ENCODE measurements at places on chromosomes 6 and 20.

DNA sequence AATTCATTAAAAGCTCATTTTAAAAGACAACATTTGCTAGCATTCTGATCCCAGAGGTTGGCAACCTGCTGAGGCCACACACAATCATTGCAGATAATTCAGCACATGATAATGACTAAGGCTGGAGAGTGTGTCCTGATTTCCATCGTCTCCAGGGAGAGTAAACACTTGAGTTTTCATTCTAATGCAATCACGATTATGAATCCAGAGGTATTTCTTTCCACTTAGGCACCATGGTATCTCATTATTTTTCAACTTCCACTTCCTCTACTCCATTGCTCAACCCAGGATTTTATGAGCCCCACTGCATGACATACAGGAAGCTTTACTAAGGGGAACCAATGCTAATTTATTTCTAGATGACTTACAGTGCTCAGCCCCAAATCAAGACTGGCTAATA, 273.8 kb upstream of the AGPAT4 start:
- peak; percentile 5 for DNase-seq

DNA sequence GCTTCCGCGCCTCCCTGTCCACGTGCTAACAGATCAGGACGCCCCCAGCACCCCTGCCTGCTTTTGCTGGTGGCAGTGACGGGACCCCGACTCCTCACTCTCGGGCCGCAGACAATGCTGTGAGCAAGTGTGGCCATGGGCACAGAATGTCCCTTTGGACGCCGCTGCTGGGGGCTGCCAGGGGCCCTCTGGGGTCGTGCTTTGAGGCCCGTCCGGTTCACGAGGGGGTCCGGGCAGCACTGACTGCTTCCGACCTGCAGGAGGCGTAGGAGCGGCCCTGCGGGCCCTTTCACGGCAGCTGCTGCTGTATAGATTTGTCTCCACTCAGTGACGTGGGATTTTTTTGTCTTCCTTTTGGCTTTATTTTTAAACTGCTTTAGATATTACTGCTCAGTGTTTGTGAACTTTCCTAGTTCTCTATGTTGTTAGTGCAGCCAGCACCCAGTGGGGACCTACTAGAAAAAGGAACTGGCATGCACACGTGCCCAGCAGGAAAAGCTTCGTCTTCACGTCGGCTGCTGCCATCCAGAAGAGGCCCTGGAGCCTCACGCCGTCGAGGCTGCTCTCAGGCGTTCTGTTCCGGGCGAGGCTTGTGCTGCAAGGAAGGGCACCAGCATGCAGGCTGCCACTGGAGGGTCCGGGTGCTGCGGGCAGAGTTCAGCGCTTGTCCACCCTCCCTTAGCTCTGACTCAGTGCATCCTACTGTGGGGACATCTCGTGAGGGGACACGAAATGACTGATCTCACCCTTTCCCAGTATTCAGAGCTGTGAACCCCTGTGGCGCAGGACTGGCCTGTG, 21.7 kb downstream of the UCKL1 start:
- DNase-seq, result no peak

GRCh38 chr6:159103396-159104162, 58.8 kb upstream of the TAGAP start:
- no peak for DNase-seq

DNA sequence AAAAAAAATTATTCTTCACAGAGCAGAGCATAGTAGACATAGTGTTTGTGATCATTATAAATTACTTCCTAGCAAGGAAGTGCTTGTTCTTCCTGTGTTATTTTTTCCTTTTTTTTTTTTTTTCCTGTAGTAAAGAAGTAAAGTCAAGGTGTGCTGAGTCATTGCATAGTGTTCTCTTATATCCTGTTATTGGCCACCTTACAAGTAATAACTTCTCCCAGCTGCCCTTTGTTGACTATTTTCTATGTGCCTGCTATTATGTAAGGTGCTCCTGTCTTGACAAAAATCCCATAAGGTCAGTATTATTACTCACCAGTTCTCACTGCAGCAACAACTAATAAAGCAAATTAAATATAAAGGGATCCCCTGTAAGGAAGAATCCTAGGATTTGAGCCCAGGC, 195.3 kb downstream of the GJA1 start:
- no peak for DNase-seq

DNA sequence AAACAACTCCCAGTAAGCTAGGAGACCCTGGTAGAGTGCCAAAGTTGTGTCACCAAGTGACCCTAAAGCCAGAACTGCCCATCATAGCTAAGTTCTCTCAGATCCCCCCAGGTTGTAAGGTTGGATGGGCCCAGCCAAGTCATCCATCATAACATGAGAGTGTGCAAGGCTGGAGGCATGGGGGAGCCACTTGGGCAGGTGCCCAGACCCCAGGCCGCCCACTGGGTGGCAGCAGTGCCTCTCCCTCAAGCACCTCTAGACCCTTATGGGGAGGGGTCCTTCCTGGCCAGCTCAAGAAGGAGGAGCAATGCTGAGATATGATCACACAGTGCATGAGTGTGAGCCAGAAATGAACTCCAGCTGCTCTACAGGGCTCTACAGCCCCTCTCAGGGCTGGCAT, 154.5 kb downstream of the MYLK4 start:
- DNase-seq, result no peak

- DNase-seq, result no peak
These were observed 572 bp upstream of the ZDHHC14 start for GRCh38 chr6:157380458-157380778.

GRCh38 chr6:132719736-132720448, 6.0 kb upstream of the VNN1 start:
- DNase-seq, result no peak

- DNase-seq, result no peak
These were observed 22.6 kb downstream of the GNL1 start for GRCh38 chr6:30533460-30534294.

- no peak for DNase-seq
These were observed 317.5 kb upstream of the HSF2 start for GRCh38 chr6:122081921-122082320.

DNA sequence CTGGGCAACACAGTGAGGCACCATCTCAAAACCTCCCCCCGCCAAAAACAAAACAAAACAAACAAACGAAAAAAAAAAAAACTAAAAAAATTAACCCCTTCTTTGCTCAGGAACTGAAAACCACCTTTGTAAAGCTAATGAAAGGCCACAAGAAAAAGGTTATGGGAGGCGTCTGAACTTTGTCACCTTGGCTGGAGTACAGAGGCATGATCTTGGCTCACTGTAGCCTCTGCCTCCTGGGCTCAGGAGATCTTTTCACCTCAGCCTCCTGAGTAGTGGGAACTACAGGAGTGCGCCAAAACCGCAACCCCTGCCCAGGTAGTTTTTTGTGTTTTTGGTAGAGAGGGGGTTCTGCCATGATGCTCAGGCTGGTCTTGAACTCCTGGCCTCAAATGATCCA, 337.9 kb downstream of the TBC1D32 start:
- DNase-seq, result no peak

- DNase-seq, result no peak
These were observed 16.5 kb upstream of the MLIP start for GRCh38 chr6:54094786-54095185.

DNA sequence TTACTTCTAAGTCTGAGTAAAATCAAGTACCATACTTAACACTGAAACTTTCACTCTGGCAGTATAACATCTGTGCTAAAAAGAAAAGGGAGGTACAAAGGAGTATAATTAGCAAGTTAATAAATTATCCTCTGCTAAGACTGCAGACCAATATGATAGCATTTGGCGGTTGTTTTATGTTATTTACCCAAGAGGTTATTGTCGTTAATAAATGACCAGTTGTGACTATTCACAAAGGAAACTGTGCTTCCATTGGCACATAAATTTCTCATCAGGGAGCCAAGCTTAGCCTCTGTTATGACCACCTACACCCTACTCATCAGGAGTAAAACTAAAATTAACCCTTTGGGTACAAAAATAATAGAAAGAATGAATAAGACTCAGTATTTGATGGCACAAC, 86.5 kb downstream of the CRYBG1 start:
- no peak for DNase-seq

GRCh38 chr6:14142063-14142450, 24.5 kb downstream of the CD83 start:
- DNase-seq, result no peak

- no peak for DNase-seq
These were observed 5.4 kb downstream of the VNN2 start for GRCh38 chr6:132752255-132752654.

DNA sequence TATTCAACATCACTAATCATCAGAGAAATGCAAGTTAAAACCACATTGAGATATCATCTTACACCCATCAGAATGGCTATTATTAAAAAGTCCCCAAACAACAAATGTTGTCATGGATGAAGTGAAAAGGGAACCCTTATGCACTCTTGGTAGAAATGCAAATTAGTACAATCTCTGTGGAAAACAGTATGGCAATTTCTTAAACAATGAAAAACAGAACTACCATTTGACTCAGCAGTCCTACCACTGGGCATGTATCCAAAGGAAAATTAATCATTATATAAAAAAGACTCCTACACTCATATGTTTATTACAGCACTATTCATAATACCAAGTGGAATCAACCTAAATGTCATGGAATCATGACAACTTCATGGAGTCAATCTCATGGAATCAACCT, 611.3 kb upstream of the GJE1 start:
- DNase-seq, result no peak

- DNase-seq, result no peak
These were observed 60.9 kb upstream of the MAP7 start for GRCh38 chr6:136611133-136611532.

DNA sequence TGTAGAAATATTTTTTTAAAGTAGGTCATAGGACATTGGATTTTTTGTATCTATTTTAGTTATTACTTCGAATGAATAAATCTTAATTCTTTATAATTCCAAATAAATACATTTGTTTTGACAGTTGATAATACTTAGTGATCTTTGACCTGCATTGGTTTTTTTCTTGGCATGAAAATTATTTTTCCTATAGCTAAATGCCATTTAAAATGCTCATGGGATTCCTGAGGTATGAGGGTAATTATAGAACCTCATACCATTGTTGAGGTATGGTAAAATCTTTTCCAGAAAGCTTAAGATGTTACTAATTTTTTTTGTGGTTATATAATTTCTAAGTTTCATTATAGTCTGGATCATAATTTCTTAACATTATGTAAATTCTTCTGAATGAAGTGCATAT, 8.3 kb downstream of the PM20D2 start:
- DNase-seq, result no peak

- DNase-seq, result peak; percentile 34
These were observed 107.8 kb upstream of the RNF217 start for GRCh38 chr6:124854338-124854922.

GRCh38 chr6:148240461-148240840, 102.2 kb upstream of the SASH1 start:
- DNase-seq, result no peak

- no peak for DNase-seq
These were observed 16.8 kb upstream of the CCN2 start for GRCh38 chr6:131967948-131968347.

DNA sequence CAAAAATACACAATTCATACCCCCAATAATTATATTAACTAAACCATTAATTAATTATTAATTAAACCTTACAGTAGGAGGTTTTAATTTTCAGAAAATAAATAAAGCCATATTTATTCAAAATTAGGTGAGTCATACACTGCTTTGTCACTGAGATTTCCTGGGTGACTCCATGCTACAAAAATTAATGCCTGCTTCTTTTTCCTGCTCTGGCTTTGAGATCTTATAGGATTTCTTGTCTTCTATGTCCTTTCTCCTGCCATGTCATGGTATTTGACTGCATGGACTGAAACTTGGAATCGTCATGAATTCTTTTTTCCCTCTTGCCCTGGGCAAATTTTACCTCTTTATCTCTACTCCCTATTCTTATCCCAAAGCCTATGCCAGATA, 133.2 kb downstream of the PHACTR1 start:
- DNase-seq, result peak; percentile 26

- peak; percentile 93 for DNase-seq
These were observed 20.0 kb upstream of the GSTA3 start for GRCh38 chr6:52929321-52930164.

- no peak for DNase-seq
These were observed 113.3 kb upstream of the SLC2A12 start for GRCh38 chr6:134165561-134166201.

GRCh38 chr20:38342216-38342615, 4.1 kb upstream of the LBP start:
- DNase-seq, result no peak

GRCh38 chr20:8152183-8152582, 20.1 kb downstream of the PLCB1 start:
- DNase-seq, result peak; percentile 30

- DNase-seq, result no peak
These were observed 5.3 kb upstream of the GUCA1B start for GRCh38 chr6:42200035-42200434.

GRCh38 chr6:106370639-106371038, 10.1 kb downstream of the CRYBG1 start:
- DNase-seq, result no peak

DNA sequence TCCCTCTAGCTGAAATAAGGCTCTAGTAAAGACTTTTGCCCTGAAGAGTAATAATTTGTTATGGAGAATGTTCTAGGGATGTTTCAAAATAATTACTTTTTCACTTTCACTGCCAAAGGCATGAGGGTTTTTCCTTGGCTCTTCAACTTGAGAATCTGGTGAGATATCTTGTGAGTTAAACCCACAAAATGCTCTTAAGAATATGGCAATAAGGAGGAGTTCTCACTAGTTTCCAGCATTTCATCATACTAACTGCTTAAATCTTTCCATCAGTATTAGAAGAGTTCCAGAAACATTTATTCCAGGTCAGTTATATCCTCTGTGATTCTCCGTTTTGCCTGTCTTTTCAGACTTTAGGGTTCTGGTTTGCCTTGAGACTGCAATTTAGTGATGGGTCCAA, 785.6 kb upstream of the GJE1 start:
- no peak for DNase-seq

DNA sequence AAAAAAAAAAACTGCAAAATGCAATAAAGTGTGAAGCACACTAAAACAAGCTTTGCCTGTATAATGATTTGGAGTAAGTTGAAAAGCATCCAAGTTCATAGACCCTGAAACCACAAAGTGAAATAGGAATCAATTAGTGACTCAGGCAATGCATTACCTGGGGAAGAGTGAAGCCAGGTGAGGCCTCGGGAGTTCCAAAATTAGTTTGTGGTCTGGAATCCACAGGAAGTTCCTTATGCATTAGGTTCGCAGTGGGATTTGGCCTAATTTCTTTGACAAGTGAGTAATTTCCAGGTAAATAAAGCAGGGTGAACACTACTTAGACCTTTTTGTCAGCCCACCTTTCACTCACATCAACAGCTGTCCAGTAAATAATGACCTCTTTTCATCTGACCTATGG, 490.8 kb downstream of the CBLN4 start:
- DNase-seq, result no peak

- DNase-seq, result no peak
These were observed 12.7 kb downstream of the NKX2-2 start for GRCh38 chr20:21501184-21501583.

GRCh38 chr6:75631859-75632635, 30.4 kb downstream of the SENP6 start:
- no peak for DNase-seq

Measured in RKO (cell line).